ENCODE measurements at places on chromosomes 7 and 10.

DNA sequence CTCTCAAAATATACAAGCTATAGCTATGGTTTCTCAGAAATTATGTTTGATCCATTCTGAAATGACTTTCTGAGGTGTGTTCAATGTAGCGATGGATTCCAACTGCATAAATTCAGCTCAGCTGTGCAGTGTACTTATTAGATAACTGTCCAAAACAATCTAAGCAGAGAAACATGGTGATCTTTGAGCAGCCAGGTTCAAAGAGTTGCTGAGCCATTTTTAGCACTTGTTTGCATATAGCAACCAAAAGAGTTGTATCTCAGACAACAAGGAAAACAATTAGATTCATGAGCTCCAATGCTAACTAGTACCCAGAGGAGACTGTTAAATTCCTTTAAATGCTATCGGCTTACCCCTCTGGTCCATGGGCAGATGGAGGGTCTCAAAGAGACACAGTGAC, 15.9 kb upstream of the KCNIP2 start:
- no peak for DNase-seq

GRCh38 chr7:72492461-72493065, 80.4 kb upstream of the CALN1 start:
- no peak for DNase-seq

GRCh38 chr7:105618016-105618296, 36.7 kb upstream of the EFCAB10 start:
- no peak for DNase-seq

DNA sequence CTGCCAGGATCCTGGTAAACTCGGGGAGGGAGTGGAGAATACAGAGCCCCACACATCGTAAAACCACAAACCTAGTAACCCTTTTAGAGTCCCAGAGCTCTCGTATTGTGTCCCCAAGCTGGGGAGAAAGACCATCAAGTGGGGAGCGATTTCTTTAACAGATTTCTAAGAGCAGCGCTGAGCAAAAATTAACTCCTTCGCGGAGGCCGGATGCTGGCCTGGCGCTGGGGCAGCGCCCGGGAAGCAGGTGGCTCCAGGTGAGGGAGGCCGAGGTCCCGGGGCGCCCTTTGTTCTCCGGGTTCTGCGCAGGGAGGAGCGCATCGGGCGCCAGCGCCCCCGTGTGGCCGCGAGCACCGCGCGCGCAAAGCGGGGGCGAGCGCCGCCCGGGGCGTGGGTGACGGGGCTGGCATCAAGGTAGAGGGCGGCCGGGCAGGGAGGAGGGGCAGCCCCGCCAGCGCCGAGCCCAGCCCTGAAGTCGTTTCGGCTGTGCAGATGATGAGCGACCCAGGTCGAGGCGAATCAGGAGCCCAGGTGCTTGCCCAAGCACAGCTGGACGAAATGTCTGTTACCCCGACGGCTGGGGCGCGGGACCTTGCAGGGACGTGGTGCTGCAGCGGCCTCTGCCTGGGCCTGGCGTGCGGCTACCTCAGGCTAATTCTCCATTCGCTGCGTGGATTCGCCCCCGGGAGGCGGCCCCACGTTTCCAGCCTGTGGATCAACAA, 10.4 kb upstream of the FGFR2 start:
- no peak for DNase-seq

DNA sequence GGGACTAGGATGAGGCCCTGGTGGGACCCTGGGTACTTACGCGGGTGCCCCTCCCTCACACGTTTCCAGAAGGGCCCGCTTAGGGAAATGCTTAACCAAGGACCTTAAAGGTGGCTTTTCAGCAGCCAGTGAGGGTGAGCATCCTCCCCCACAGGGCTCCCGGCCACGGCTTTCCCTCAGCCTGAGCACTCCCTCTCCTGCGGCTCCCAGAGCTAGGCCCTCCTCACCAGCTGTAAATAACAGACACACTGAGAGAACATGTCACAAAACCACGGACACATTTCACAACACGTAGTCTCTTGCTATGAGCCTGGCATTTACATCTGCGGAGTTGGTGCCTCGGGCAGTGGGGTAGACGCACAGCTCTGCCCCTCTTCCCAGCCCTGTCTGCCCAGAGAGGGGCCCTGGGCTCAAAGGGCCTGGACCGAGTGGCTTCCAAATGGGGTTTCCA, 25.2 kb downstream of the GRID1 start:
- no peak for DNase-seq

DNA sequence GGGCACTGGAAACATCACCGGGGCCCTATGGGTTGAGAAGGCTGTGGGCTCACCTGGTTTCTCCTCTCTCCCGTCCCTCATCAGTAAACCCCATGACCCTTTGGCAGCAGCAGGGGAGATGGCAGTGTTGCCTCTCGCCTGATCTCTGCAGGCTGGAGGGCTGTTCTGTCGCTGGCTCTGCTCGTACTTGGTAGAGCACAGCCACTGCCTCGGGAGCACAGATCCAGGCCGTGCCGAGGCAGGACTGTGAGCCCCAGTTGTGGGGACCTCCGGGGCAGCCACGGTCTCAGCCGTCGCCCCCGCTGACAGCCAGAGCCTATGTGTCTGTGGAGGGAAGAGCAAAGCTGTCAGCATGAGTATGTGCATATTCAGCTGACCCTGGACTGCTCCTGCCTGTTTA, 94.9 kb downstream of the PTPRE start:
- DNase-seq: no peak

DNA sequence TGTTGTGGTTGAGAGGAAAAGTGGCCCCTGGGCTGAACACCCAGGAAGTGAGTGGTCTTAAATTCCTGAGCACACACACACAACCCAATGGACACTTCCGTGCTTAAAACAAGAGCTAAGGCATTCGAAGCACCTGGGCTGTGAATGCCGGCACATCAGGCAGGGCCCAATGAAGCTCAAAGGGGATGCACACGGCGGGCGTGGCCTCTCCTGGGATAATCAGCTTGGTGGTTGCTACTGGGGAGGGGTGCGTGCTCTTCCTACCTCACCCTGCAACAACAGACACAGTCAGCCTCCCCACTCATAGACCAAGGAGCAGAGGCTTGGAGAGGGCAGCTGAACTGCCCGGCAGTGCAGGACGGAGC, 115.0 kb upstream of the TCERG1L start:
- DNase-seq: no peak

DNA sequence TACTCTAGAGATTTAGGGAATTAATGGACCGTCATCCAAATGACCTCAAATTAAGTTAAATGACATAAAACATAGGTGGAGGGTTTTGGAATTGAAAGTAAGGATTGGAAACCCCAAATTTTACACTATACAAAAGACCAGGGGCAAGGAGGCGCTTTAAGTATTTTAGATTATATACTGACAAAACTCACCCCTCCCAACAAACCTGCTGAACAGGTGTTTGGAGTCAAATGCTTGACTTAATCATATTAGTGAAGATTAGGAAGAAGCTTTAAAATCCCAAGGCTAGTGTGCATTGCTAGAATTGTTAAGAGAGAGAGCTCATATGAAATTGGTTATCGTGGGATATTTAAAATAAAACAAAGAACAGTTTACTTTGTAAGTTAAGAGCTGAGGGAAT, at the start of gene GNGT1:
Gene GNGT1 (plus strand): TSS at position 301 of the 400 bp plus-strand sequence. CDS start 180 bp downstream, outside the sequence.
- no peak for DNase-seq

DNA sequence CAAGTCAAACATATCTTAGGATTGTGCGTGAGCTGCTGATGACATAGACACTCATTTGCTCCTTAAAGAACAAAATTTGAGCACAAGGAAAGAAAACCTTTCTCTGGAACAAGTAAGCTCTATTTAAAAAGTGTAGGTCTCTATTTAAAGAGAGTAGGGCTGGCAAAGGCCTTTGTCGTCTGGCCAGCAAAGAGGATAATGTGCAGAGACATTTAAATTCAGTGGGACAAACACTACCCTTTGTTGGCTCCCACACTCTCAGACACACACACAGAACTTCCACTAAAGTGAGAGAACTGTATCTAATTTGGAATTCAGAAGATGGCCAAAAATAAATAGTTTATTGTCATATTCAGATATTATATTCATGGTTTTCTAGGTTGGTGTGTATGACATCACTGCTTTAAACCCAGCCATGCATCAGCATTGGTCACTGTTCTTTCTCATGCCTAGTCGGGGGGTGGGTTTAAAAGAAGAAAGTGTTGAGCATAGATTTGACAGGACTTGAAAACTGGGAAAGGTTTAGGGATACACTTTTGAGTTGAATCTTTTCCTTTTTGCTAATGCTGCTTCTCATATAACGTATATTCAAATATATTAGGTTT, 49.5 kb upstream of the HDAC9 start:
- no peak for DNase-seq

DNA sequence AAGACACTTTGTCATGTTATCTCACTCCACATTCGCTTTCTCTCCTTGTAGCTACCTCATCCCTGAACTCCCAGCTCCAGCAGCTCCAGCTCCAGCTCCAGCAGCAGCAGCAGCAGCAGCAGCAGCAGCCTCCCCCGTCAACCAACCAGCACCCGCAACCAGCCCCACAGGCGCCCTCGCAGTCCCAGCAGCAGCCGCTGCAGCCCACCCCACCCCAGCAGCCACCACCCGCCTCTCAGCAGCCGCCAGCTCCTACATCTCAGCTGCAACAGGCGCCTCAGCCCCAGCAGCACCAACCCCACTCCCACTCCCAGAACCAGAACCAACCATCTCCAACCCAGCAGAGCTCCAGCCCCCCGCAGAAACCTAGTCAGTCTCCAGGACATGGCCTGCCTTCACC, 226.6 kb upstream of the YAE1 start:
- no peak for DNase-seq

DNA sequence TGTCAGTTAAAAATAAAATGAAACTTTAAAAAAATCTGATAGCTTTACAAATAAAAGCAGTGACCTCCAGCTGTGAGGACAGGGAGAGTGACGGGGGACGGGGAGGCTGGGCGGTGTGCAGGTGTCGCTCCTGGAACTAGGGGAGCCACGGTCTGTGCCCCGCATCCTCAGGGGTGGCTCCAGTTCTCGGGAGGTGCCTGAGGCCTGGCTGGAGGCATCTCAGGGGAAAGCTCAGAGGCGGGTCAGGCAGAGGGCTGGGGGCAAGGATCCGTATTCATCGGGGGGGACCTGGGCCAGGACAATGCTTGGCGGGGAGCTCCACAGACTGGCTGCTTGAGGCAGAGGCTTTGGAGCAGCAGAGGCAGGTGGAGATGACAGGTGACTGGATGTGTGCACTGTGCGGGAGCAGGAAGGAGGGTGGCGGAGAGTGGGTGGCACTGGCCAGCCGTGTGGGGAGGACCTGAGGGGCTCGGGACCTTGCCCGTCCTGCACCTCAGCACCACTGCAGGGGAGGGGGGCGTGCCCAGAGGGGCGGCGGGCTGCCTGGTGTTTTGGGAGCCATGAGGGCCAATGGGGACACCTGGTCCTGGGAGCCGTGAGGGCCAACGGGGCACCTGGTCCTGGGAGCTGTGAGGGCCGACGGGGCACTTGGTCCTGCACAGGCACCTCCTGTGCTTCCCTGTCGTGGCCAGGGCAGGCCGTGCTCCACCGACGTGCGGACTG, 13.2 kb downstream of the PWWP2B start:
- DNase-seq: no peak

- DNase-seq: no peak
Observed at GRCh38 chr10:90326498-90327267, 531.2 kb downstream of the HTR7 start.

GRCh38 chr10:111962951-111963350, 220.6 kb downstream of the GPAM start:
- DNase-seq: no peak

DNA sequence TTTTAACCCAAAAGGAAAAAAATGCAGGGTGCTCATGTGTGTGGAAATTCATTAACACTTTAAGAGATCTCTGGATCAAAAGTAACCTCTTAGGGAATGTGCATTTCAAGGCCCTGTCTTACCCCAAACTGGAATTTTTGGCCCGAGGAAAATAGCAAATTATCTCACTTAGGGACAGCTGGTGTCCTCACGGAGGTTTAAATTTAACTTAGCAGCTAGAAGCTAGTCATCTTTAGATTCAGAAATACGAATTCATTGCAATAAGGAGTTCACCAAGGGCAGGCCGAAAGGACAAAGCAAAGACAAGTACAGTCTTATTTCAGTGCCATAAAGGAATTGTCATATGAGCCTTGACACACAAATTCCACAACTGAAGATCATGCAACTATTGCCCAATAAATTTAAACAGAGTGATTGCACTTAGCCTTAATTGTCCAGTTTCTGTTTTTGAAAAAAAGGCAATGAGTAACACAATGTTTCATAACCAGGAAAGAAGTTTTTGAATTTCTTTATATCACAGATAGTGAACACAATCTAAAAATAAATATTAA, 22.4 kb upstream of the SEMA3C start:
- no peak for DNase-seq

- DNase-seq: no peak
Observed at GRCh38 chr10:89670926-89671325, 25.9 kb upstream of the PANK1 start.

GRCh38 chr7:3032256-3032655, 11.4 kb downstream of the CARD11 start:
- DNase-seq: no peak

All from stimulated activated CD8-positive, alpha-beta memory T cell treated with anti-CD3 and anti-CD28 coated beads, Interleukin-2, amount 100 ng/mL, for 1 hour (primary cell).